ENCODE measurements at places on chromosomes 6 and 20.

- no peak for DNase-seq
Observed at GRCh38 chr20:23142162-23143050, 56.3 kb upstream of the CD93 start.

GRCh38 chr6:154319231-154319858 is 37.3 kb downstream of the IPCEF1 start:
- DNase-seq = peak; percentile 6

DNA sequence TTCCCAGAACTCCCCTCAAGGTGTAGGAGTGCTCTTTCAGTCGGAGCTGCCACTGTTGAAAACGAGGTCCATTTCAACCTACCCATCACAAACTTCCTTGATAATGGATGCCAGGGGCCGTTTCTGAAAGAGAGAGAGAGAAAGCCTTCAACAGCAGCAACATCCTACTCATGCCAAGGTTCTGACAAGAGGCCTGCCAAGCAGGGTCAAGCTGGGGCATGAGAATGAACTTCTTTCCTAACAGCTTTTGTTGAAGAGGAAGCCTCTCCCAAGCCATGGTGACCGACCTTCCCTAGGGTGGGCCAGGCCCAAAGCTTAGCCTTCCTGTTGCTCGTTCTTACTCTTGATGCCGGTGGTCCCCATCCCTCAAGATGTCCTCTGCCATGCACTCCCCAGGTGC is 12.4 kb downstream of the ELMO2 start:
- no peak for DNase-seq

- DNase-seq = no peak
Observed at GRCh38 chr6:43804550-43805223, 34.7 kb downstream of the VEGFA start.

DNA sequence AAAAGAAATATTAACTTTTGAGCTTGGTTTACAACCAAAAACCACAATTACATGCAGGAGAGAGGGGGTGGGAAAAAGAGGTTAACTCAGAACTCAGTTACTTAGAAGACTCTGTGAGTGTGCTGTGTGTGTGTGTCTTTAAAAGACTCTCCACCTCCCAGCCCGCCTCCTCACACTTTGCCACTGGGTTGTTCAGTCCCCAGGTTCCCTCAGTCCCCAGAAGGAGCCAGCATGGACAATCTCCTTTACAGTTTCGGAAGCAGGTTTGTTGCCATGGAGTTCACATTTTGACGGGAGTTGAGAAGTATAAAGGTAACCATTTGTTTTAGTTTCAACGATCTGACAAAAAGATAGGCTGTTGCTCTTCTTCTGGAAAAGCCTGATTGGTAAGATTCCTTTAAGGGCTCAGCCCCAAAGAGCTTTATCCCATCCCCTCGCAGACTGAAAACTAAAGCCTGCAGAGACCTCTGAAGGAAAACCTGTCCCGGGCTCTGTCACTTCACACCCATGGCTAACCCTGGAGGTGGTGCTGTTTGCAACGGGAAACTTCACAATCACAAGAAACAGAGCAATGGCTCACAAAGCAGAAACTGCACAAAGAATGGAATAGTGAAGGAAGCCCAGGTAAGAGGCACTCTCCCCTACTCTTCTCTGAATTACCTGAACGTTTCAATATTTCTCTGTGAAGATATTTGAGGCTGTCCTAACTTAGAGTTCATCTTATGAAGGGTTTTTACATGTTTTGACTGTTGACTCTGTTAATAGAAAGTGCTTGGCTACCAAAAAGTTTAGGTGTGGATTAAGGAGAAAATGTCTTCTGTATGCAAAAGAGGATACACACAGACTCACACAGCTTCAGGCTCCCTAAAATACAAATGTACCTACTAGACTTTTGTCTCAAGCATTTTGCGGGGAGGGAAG is at the start of gene SPTLC3:
TSS of gene SPTLC3 (plus strand) at position 212 of the 921 bp plus-strand sequence. CDS start at position 508, 296 bp downstream.
- DNase-seq = no peak
